ENCODE measurements at places on chromosomes 7 and 10. TPM values are rescaled to one million over a fixed set of nuclear protein-coding genes. Genes with fewer than 3 reads are reported as not detected.

The DGKI gene
- total RNA-seq: 5.2 TPM

The WNT8B gene
- not detected for total RNA-seq

The PHTF2 gene
- total RNA-seq: 22.4 TPM

The SBDS gene
- total RNA-seq: 57.3 TPM

The RADIL gene
- total RNA-seq: not detected

The TMEM213 gene
- not detected for total RNA-seq

The UPK3B gene
- total RNA-seq: 47.5 TPM

The ANKRD2 gene
- total RNA-seq: 5.4 TPM

The IQUB gene
- 6.3 TPM for total RNA-seq

Measured in placental epithelial cell (primary cell).